ENCODE measurements at places on chromosomes 7 and 10.

DNA sequence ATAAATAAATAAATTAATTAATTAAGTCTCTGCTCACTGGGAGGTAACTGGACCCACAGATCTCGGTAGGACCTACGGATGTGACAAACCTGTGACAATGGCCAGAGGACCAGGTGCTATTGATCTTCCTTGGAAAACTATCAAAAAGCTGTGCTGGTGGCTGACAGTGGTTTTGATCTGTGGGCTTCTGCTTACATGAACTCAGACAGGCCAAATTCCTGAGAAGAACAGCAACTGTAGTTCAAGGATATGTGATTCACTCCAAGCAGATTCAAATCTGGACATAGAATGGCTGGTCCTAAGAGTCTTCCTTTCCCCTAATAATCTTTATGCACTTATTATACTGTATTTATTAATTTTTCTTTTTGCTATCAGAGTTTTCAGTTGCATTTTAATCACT lies 80.0 kb downstream of the ATXN7L1 start:
- no peak for DNase-seq

GRCh38 chr7:106503626-106504025 lies 157.3 kb downstream of the CCDC71L start:
- DNase-seq, result no peak

DNA sequence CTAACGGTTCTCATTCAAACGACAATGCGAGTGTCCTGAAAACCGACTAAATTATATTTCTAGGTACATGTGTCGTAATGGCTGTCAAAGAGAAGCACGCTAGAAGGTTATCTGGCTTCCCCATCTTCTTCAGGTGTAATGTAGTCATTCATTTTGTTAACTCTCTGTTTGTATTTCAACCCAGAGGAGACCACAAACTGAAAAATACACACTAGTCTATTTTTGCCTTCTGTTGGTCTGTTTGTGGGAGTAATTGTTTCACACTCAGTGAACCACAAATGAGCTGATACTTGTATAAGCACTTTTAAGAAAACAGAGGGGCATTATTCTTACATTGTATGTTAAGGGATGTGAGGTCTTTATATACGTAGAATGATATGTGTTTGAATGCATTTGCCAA lies 305.9 kb downstream of the GATA3 start:
- no peak for DNase-seq

DNA sequence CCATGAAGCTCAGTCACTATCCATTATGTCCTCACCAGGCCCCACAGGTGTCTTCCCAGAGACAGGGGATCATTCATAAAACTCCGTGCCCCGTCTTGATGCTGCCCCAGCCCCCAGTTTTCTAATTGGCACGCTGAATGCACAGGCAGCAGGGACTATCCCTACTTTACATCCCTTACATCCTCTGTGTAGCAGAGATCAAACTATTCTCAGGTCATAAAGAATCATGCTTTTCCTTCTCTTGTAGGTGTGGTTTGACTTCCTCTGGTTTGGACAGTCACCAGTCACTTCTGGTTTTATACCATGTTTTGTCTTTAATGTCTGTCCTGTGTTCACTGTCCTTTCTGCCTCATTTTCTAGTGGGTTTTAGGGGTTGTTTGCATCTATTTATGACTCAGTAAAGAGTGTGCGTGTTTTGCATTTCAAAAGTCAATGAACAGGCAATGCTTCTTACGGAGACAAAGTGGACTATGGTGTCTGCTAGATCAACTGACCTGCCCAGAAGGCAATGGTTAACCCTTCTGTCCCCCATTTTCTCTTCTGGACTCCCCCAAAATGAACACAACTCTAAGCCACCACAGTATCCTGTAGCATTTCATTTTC lies 140.4 kb upstream of the NPVF start:
- no peak for DNase-seq

DNA sequence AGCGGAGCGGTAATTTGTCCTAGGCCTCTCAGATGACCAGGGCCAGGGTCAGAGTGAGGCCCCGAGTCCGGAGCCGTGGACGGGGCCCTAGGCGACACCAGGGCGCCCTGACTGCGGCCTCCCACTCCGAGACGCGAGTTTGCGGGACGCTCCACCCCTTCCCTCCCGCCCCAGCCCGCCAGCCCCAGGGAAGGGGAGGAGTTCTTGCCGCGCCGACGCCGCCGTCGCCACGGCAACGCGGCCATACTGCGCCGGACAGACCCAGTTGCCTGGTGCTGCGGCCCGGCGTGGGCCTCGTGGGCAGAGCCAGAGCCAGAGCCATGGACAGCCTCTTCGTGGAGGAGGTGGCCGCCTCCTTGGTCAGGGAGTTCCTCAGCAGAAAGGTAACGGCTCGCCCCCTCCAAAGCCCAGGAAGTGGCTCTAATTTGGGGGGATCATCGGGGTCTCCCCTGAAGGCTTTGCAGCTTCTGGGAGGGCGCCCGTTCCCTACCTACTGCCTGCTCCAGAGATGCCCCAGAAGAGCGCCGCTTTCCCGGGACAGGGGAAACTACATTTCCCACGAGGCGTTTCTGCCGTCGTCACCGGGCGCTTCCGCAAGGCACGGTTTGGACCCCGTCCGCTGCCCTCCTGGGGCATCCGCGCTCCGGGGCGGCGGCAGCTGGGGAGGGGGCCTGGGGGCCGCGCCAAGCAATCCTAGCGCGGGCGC lies at the start of gene MINDY4:
TSS of gene MINDY4 (plus strand) at position 244 of the 706 bp plus-strand sequence. CDS start at position 321, 77 bp downstream.
- DNase-seq, result peak; percentile 36

GRCh38 chr10:127302343-127302742 lies 106.0 kb upstream of the INSYN2A start:
- DNase-seq, result no peak

GRCh38 chr7:158702196-158702595 lies 2.4 kb downstream of the NCAPG2 start:
- no peak for DNase-seq

- DNase-seq, result no peak
Observed at GRCh38 chr10:94013331-94013760, 19.6 kb downstream of the PLCE1 start.

DNA sequence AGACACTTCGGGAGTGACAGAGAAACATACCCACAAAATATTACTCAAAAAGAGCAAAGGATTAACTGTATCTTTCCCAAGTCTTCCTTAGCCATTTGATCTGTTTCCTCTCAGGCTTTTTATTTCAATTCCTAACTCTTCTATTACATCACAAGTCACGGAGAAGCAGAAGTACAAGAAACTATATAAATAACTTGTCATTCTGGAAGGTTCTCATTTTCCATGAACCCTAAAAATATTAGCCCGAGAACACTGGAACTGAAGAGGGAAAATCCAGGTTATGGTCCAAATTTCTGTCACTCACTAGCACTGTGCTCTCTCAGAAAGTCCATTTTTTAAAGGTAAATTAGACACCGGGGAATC lies 98.0 kb downstream of the GRB10 start:
- DNase-seq, result no peak

GRCh38 chr7:158611541-158611940 lies 23.9 kb upstream of the PTPRN2 start:
- no peak for DNase-seq

- no peak for DNase-seq
Observed at GRCh38 chr10:90621577-90621976, 236.3 kb downstream of the HTR7 start.

DNA sequence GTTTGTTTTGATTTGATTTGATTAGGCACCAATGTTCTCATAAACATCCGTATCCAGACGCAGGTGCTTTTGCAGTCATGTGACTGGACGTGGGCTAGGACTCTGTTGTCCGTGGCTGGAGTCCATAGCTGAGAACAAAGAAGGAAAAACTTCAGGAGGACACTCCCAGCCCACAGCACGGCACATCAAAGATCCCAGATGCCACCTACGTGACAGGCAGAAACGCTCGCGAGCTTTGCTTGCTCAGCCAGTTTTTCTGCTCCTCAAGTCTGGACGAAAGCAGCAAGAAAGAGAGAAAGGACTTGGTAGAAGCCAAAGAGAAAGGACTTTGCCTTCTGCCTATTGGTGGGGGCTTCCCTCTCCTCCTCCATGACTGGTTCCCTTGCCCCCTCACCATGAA lies 6.9 kb upstream of the ZKSCAN1 start:
- no peak for DNase-seq

DNA sequence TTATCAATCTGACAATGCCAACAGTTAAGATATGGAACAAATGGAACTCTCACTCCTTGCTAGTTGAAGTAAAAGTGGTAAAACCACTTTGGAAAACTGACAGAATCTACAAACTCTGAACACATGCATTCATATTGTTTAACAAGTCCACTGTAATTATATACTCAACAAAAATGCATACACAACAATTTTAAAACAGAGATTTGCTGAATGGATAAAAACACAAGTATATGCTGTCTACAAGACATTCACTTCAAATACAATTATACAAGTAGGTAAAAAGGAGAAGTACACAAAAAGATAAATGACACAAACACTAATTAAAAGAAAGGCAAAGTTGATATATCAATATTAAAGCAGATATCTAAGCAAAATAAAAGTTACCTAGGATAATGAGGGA lies 9.2 kb upstream of the WNT2 start:
- no peak for DNase-seq

- no peak for DNase-seq
Observed at GRCh38 chr7:128067983-128068382, 36.7 kb upstream of the LRRC4 start.

GRCh38 chr10:19629567-19629966 lies 186.7 kb upstream of the PLXDC2 start:
- DNase-seq, result no peak

DNA sequence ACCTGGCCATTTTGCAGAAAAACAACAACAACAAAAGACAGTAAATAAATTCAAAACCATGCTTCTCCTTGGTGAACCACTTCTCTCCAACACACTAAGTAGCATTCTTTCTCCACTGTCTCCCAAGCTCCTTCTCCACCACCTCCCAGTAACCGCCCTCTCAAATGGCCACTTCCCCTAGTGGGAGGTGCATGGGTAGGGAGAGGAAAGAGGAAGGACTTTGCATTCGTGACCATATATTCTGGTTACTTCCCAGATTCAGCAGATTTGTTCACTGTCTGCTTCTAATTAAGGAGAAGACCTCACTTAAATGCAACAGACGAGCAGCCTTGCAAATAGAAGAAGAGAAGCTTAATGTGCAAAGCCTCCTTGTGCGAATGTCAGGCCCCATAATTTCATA lies 166.8 kb downstream of the SORCS1 start:
- DNase-seq, result no peak

- DNase-seq, result no peak
Observed at GRCh38 chr7:150904011-150904909, 51.9 kb downstream of the AOC1 start.

Data from brain pericyte (primary cell).